ENCODE measurements at places on chromosomes 16 and 17.

DNA sequence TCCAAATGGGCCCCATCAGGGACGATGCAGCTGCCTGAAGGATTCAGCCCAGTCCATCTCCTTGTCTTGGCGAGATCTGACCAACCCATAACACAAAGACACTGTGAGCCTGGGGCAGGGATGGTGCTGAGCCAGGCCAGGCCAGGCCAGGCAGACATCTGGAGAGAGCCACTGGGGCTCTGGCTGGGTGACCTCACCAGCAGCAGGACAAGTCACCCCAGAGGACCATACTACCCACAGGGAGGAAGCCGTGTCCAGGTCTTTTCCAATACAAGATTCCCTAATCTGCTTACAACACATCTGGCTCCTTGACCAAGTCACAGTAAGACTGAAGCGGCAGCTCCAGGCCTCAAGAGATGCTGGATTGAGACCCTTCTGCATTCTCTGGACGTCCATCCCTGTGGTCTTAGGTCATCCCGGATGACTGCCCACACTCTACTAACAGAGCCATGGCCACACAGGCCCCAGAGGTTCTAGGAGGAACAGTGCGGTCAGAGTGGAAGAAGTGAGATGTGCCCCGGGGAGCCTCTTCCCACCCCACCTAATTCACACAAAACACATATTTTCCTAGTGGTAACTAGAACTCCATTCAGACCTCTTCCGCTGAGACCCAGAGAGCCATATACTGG, 81.8 kb upstream of the RCVRN start:
- no peak for DNase-seq

DNA sequence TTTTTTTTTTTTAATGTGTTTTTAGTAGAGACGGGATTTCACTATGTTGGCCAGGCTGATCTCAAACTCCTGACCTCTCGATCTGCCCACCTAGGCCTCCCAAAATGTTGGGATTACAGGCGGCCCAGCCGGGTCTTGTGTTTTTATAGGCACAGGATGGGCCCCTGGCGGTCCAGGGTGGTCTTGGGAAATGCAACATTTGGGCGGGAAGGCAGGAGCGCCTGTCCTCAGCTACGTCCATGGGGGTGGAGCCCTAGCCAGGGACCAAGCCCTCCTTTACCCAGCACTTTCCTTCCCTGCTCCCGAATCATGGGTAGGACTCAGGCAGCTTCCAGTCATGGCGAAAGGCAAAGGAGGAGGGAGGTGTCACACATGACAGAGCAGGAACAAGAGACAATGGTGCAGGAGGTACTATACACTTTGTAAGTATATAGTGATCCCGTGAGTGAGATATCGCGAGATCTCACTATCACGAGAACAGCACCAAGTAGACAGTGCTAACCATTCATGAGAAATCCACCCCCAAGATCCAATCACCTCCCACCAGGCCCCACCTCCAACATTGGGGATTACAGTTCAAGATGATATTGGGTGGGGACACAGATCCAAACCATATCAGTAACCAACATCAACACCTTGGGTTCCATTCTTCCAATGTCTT, 226.7 kb upstream of the WSCD1 start:
- no peak for DNase-seq

DNA sequence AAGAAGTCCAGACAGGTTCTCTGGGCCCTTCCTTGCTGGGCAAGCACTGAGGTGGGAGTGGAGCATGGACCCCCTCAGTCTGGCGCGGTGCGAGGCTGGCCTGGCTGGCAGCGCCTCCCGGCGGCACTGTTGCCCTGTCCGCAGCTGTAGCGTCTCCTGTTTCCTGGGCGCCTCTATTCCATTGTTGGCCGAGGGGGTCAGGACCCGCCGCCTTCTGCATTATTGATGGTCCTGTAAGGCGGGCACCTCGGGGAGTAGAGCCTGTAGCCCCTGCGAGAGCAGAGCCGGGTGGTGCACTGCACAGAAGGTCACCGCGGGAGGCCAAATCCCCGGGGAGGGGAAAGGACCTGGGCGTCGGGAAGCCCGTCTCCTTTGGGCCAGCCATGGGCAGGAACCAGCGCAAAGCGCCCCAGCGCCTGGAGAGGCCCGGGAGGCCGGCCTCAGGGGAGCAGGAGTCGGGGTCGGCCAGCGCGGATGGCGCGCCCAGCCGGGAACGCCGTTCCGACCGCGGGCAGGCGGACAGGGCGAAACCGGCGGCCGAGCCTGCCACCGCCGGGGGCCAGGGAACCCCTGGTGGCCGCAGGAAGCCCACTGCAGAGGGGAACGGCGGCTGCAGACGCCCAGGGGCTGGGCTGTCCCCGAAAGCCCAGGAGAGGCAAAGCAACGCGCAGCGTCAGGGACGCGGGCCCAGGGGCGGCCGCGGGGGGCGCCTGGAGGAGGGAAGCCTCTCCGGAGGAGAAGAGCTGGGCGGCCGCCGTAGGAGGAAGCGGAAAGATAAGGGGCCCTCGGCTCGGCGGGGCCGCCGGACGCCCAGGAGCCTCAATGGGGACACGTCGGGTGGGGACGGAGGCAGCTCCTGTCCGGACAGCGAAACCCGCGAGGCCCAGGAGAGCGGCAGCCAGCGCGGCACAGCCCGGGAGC, at the start of gene MYO15B:
MYO15B (plus strand) TSS at position 126 of the 921 bp plus-strand sequence; CDS start at position 384, 258 bp downstream.
- DNase-seq, result no peak

- DNase-seq, result no peak
Observed at GRCh38 chr17:51643702-51644490, 383.6 kb downstream of the UTP18 start.

- DNase-seq, result peak; percentile 45
Observed at GRCh38 chr16:20867585-20867984, 32.6 kb downstream of the DCUN1D3 start.

- no peak for DNase-seq
Observed at GRCh38 chr17:18382441-18383078, 5.0 kb downstream of the EVPLL start.

GRCh38 chr17:51035431-51035830, 85.2 kb downstream of the SPAG9 start:
- peak; percentile 96 for DNase-seq

DNA sequence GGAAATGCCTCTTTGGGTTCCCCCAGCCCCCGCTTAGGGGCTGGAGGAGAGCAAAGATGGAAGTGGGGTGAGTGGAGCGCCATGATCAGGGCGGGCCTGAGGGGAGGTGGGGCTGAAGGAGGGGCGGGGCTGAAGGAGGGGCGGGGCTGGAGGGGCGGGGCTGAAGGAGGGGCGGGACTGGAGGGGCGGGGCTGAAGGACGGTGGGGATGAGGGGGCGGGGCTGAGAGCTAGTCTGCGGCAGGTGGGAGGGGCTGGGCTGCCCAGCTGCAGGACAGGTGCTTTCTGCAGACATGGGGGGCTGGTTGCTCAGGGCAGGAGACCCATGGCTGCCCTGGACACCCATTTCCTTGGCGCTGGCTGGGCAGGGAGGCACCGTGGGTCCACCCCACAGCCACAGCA, 39.1 kb upstream of the PABPN1L start:
- no peak for DNase-seq

- DNase-seq, result no peak
Observed at GRCh38 chr16:55809851-55810250, 23.0 kb downstream of the CES1 start.
